ENCODE measurements at places on chromosomes 2 and 18.

- no peak for DNase-seq
Measured at GRCh38 chr18:62061821-62062478, 124.9 kb downstream of the PIGN start.

DNA sequence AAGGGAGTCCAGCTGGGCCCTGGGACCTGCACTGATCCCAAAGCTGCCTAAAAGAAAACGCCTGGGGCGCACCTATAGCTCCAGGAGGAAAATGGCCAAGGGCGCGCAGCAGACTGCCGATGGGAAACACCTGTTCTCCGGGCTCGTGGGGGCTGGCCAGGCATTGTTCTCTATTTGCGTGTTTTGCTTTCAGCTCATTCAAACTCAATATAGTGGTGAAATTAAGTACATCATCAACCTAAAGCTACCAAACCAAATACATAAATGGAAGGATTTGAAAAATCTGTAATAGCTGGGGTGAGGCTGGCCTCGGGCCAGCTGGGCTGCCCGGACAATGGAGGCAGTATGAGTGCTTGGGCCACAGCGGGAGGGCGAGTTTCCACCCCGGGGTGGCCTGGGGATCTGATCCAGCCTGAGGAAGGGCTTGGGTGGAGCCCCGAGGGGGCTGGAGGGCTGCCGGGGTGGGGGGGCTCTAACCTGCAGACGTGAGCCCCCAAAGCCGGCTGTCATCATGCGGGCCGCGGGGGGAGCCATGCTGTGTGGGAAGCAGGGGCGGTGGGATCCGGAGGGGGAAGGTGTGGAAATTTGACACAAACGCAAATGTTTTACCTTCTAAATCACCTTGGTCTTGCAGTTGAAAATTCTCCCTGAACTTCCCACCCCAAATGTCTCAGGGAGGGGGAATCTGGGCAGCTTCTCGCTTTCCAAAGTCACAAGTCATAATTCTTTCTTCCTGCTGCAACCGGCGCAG is 77.6 kb downstream of the ASB1 start:
- no peak for DNase-seq

DNA sequence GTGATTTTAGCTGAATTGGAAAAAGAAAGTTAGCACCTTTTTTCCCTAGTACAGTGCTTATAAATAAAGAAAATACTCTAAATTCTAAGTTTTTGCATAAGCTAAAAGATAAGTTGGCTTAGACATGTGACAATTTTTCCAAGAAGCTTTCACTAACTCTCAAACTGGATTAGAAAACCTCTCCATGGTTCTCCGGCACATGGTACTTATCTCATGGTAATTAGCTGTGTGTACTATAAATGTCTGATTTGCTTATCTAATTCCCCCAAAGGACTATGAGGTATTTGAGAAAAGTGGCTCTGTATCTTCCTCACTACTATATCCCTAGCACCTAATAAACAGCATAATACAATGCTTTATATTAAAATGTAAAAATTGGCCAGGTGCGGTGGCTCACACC is 71.1 kb downstream of the ROCK1 start:
- no peak for DNase-seq

- DNase-seq: no peak
Measured at GRCh38 chr2:53877556-53877955, 17.8 kb upstream of the GPR75 start.

DNA sequence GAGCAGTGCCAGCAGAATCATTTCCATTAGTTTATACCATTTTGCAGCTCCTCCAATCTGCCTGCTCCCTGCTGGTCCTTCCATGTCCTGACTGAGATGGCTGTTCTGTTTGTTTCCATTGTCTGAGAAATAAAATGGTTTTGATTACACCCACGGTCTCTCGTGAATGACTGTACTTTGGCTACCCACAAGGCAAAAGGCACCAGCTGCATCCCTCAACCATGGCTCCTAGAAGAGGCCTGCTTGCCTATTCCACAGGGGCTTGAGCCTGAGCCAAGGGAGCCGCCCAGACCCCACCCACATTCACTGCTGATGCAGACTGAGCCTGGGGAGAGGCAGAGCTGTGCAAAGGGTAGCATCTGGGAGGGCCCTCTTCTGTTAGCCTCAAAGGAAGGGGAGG is 31.2 kb downstream of the MARCHF4 start:
- no peak for DNase-seq

Data from activated T-cell treated with anti-CD3 and anti-CD28 coated beads for 4 hours (primary cell).